Cardiac muscle cell (in vitro differentiated cells and primary cell): ENCODE measurements at places on chromosomes 2 and 18. TPM values are rescaled to one million over a fixed set of nuclear protein-coding genes. Genes with fewer than 3 reads are reported as not detected.

KCNG2 gene
- 0.15 and 0.26 TPM in 2 replicates for polyA plus RNA-seq

RAPH1 gene
- 3.1 and 3.4 TPM in 2 replicates for polyA plus RNA-seq

REG1B gene
- not detected in 2 replicates for polyA plus RNA-seq

TMEM37 gene
- polyA plus RNA-seq: 2.1 and 7.6 TPM in 2 replicates

PDCD1 gene
- not detected in 2 replicates for polyA plus RNA-seq

ERFE gene
- 0.60 and 2.0 TPM in 2 replicates for polyA plus RNA-seq

CDH2 gene
- polyA plus RNA-seq: 324 and 381 TPM in 2 replicates
